NCI-H526 (cell line): ENCODE measurements at places on chromosomes 12 and 14.

- no peak for DNase-seq
Measured at GRCh38 chr14:51367600-51367931, 127.5 kb downstream of the TMX1 start.

DNA sequence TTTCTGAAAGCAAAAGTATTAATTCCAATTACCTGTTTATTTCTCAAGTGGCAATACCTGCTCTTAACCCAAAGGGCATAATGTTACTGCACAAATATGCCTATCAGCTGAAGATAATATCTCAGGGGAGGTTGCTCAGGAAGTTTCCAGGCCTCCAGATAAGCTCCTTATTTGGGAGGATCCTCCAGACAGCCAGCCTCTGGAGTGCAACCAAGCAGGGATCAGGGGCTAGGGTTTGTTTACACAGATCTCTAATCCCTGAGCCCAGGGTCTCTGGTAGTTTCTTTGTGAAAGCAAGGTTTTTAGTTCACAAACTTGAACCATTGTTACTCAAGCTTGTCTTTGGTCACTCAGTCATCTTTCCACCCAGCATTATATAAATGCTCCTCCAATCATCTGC lies 124.4 kb downstream of the SLC38A4 start:
- no peak for DNase-seq

DNA sequence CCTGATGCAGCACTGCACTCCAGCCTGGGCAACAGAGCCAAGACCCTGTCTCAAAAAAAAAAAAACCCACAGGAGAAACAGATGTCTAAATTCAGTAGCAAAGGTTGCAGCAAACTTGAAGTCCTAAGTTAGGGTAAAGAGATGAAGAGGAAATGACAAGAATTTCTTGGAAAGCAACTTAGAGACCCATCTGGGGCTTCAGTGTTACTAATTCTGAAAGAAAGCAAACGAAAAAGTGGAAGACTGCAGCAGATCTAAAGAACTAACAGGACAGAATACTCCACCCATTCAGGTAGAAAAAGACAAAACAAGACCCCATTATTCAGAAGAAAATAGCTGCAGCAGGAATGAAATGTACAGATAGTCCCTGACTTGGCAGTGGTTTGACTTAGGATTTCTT lies 31.9 kb downstream of the RESF1 start:
- DNase-seq: no peak

- DNase-seq: no peak
Measured at GRCh38 chr12:101920906-101921305, 43.5 kb downstream of the DRAM1 start.

GRCh38 chr12:27057543-27057942 lies 24.8 kb downstream of the C12orf71 start:
- DNase-seq: no peak

GRCh38 chr14:22432348-22432976 lies 156.6 kb downstream of the DAD1 start:
- DNase-seq: no peak

GRCh38 chr14:25666877-25667276 lies 616.9 kb upstream of the STXBP6 start:
- no peak for DNase-seq

GRCh38 chr12:40226705-40227104 lies 1.9 kb downstream of the LRRK2 start:
- no peak for DNase-seq

- DNase-seq: no peak
Measured at GRCh38 chr12:133227281-133227852, 8.3 kb downstream of the ANHX start.

GRCh38 chr12:76860256-76860655 lies 18.6 kb downstream of the CSRP2 start:
- no peak for DNase-seq

GRCh38 chr12:114799574-114800487 lies 115.9 kb upstream of the TBX3 start:
- peak; percentile 14 for DNase-seq

- no peak for DNase-seq
Measured at GRCh38 chr14:22564463-22564862, 24.6 kb downstream of the DAD1 start.

DNA sequence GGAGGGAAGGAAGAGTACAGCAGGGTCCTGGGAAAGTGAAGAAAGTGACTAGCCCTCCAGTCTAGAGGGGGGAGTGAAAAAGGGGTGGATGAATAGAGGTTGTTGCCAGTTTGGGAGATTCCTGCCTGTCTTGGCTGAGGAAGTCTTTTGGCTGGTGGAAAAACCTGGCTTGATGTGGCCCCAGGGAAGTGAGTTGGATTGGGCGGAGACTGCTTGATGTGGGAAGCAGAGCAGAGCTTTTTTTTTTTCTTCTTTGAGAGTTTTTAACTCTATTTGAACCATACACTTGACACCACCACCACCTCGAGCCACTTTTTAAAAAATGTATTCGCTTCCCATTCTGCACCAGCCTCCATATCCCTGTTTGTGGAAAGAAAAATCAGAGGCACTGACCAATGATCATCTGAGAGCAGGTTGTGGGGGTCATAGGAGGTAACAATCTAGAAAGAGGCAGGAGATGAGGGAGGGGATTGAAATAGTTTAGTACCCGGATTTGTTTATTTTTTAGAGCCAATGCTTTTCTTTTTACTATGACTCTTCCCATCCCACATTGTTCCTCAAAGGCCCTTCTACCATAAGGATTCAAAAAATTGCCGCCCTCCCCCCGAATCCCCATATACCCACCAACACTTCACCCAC lies 690 bp upstream of the DTX3 start:
- DNase-seq: peak; percentile 19

DNA sequence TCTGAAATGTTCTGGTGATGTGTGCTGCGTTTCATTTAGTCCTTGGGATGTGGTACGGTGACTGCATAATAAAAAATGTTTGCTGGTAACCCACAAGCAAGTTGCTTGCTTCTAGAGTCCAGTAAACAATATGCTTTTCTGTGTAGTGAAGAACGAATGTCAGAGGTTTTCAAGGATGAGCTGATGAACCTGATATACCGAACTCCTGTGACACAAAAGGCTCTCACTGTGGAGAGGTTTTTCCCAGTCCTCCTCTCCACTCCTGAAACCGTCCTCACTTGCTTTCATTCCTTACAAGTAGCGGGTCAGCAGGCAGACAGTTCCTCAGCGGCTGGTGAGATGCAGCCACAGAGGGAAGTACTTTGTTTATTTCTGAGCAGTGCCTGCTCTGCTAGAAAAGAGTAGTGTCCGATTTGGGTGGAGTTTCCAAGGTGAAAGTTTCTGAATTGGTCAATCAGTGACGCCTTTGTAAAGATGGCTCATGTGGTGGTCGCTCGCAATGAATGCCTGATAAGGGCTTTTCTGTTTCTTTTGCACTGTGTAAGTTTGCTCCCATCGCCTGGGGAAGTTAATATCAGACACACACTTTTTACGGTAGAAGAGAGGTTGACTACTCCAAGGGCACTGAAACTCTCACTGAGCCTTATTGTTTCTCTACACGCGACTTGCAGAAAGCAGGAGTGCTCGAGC lies 3.0 kb downstream of the ETV6 start:
- DNase-seq: peak; percentile 22

GRCh38 chr12:89244536-89244935 lies 107.8 kb downstream of the DUSP6 start:
- DNase-seq: no peak

DNA sequence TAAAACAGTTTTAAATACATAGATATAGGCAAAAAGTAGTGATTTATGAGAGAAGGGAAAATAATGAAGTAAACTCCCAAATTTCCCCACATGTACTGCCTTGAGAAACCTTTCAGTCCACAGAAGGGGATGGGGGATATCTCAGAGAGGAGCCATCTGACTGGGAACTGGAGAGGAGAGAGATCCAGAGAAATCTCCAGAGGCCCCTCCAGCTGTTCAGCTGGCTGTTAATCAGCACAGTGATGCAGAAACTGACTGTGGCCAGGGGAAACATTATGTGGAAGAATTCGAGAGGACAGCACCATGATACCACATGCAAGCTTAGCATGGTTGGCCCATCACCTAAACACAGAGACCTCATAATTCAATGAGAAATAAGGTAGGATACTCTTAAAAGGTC lies 1165.9 kb upstream of the TMEM132C start:
- no peak for DNase-seq

DNA sequence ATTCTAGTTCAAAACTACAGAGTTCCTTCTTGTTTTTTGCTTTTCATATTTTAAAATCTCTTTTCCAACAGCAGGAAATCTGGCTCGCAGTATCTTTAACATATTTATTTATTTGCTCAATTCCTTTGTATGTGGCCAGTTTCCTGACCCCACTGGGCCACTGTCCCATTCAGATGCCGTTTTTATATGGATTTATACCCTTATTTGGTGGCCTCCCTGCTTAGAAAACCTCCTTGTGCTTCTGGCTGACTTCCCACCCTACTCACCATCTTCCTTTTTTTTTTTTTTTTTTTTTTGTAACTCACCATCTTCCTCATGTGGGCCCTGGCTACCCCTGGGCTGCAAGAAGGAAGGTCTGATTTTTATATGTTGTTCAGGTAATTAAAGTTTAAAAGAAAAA lies 53.9 kb downstream of the TTLL5 start:
- no peak for DNase-seq

GRCh38 chr12:508145-508544 lies 48.4 kb downstream of the B4GALNT3 start:
- no peak for DNase-seq

GRCh38 chr12:46391630-46392029 lies 19.1 kb upstream of the SLC38A2 start:
- no peak for DNase-seq

GRCh38 chr12:30902596-30902995 lies 24.0 kb upstream of the TSPAN11 start:
- no peak for DNase-seq

DNA sequence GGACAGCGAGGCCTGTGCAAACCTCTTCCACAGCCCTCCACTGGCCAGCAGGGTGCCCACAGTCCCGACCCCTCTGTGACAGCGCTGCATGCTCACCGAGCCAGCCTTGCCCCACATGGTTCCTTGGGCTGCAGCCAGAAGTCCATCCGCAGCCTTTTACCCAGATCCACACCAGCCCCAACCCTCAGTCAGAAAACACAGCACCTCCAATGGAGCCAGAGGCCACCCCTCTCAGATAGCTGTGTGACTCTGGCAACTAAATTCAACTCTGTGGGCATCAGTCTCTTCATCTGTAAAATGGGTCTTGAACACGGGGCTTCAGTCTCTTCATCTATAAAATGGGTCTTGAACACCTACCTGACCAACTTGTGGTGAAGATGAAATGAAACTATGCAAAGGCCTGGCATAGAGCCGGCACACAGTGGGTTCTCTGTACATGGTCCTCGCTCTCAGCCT lies 38.0 kb downstream of the NFKBIA start:
- DNase-seq: no peak

- DNase-seq: no peak
Measured at GRCh38 chr12:123853396-123854070, 91.4 kb downstream of the DNAH10 start.

- DNase-seq: no peak
Measured at GRCh38 chr14:104866451-104867370, 1.6 kb downstream of the CEP170B start.

GRCh38 chr12:10086387-10086786 lies 12.4 kb downstream of the CLEC1A start:
- no peak for DNase-seq

GRCh38 chr12:121060149-121061001 lies 21.3 kb upstream of the OASL start:
- peak; percentile 87 for DNase-seq

GRCh38 chr14:73231981-73232851 lies 5.1 kb upstream of the PAPLN start:
- DNase-seq: peak; percentile 60

GRCh38 chr14:60514741-60515491 lies 6.0 kb downstream of the SIX6 start:
- DNase-seq: peak; percentile 21

DNA sequence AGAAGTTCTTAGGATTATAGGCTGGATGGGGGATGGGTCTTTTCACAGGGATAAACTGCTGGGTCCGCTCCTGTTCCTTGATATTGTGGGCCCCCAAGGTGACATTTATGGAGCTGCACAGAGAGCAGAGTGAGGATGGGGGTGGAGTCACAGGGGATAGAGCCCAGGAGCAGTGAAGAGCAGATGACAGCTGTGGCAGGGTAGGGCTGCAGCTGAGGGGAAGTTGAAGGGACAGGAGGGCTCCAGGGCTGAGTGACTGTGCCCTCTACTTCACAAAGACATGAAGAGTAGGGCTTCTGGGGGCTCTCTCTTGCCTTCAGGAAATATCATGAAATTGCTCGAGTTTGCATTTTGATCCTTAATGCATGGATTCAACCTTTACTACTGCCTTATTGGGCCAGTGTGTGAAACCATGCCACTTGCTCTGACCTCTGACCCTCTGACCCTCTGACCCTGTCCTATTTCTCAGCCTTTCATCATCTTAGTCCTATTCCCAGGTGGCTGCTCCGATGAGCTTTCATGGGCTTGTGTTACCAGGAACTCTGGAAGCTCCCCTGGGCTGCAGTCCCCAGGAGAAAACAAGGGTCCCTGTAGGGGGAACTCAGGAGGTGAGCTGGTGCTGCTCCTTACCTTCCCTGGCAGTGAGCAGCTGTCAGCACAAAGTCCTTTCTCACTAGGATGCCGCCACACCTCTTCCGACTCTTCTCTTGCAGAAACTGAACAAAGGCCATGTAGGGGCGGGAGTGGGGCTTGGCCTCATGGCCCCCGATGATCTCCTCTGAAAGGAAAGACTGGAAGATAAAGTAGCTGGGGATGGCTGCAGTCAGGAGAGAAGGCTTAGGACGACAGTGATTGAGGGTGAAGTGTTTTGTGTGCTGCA lies 1.6 kb downstream of the GZMH start:
- DNase-seq: no peak

GRCh38 chr12:123743002-123743401 lies 19.1 kb upstream of the DNAH10 start:
- DNase-seq: no peak

DNA sequence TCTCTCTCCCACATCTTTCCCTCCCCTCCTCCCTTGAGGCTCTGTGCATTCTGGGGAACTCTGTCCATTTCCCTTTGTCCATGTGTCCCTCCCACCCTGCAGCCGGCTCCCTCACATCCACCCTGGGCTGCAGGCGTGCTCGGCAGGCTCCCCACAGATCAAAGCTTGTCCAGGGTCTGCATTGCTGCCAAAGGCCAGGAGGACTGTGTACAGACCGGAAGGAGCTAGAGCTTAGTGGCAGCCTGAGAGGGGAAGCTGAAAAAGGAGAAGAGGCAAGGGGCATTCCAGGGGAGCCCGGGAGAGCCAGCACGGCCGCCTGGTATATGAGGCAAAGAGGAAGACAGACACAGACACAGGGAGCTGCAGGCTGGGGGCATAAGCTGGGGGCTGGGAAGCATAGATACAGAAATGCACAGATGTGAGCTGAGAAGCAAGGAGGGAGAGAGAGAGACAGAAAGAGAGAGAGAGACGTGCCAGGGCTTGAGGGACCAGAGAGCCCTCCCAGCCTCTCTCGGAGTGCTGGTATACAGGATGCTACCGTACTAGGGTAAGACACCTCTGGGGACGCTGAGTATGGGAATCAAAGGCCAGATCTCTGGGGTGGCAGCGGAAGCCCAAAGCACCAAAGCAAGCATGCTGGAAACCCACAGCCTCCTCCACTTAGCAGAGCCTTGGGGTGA lies 3.3 kb downstream of the CD4 start:
- no peak for DNase-seq

- DNase-seq: no peak
Measured at GRCh38 chr14:94691660-94692034, 78.3 kb downstream of the GSC start.
